ENCODE measurements at places on chromosomes 6 and 20.
A peak's percentile ranks its signal among the peaks of the same experiment; 100 is the strongest.

DNA sequence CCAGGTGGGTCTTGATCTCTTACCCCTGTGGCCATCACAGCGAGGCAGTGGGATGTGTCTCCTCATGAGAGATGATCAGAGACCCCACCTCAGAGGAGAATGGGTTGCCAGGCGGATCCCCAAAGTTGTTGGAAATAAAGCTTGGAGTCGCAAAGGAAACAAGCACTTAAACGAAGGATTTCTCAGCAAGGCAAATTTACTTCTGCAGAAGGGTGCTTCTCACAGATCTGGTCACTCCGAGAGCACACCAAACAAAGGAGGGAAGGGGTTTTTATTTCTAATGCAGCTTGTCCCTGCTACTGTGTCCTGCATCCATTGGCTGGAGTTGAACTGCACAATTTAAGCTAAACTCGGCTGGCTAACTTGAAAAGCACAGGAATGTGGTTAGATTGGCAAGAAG, 466.6 kb upstream of the EYS start:
- no peak for DNase-seq

DNA sequence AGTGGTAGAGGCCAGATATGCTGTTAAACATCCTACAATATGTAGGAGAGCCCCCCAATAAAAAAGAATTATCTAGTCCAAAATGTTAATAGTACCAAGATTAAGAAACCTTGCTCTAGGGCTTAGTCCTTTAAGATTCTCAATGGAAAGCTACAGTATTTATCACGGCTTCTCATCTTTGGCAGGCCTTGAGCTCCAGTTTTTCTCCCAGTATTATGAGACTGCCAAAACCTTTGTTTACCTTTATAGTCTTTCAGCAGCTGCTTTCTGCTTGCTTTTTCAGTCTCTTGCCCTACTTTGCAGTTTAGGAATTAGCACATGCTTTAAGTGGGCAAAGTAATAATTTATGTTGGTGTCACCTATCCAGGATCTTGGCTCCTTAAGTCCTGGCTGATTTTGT, 59.7 kb downstream of the NHLRC1 start:
- no peak for DNase-seq

DNA sequence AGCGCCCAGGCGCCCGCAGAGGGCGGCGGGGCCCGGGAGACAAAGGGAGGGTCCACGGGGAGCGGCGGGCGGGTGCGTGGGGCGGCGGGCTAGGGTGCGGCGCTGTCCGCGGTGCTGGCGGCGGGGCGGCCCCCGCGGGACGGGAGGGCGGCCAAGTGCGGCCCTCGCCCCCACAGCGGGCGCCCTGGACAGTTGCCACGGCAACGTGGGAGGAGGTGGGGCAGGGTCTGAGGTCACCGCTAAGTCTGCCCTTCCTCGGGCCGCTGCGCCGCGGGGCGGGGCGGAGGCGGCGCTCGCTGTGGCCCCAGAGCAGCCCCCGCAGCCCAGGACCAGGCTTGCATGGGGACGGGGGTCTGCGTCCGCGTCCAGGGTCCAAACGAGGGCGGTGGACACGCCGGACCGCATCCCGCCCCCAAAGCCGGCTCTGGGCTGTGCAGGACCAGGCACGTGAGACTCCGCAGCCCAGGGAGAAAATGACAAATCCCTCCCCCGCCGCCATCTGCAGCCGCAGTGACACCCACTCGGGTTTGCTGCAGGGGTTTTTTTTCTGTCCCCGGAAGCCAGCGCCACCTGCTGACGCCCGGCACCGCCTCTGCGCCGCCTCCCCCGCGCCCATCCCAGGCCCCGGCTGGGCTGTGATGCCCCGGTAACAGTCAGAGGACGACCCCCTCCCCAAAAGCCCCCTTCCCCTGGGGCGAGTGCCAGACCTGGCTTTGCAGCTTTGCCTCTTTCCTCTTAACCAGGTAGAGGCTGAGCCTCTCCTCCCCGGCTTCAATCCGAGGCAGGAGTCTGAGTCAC, 36.8 kb downstream of the YTHDF1 start:
- DNase-seq = peak; percentile 56

GRCh38 chr6:166387642-166388289, 5.0 kb upstream of the MPC1 start:
- DNase-seq = no peak

DNA sequence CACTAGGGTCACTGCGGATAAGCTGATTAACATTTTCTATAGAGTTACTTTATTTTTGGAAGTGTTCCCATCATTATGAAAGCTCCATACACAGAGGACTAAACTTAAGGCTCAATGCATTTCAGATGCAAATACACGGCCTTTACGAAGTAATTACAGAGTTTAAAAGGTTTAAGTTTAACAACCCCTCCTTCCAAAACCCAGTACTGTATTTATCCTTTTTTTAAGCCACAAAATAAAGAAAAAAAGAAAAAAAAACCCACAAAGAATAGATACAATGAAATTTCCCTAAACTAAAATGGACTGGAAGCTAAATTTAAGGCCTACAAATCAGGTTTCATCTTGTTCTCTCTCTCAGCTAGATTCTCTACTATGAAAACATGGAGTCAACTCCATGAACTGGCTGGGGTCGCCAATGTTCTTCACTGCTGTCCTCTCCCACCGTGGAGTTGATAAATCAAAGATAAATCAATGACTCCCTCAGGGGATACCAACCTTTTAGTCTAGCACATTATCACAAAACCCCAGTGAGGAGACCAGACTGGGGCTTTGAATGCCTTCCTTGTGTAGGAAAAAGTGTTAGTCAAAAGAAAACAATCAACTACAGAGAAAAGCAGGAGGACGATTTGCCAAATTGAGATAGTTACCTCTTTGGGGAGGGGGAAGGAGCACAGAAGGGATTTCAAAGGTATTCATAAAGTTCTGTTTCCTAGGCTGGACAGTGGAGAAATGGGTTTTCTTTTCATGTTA, 52.5 kb downstream of the TNFRSF21 start:
- DNase-seq = no peak

DNA sequence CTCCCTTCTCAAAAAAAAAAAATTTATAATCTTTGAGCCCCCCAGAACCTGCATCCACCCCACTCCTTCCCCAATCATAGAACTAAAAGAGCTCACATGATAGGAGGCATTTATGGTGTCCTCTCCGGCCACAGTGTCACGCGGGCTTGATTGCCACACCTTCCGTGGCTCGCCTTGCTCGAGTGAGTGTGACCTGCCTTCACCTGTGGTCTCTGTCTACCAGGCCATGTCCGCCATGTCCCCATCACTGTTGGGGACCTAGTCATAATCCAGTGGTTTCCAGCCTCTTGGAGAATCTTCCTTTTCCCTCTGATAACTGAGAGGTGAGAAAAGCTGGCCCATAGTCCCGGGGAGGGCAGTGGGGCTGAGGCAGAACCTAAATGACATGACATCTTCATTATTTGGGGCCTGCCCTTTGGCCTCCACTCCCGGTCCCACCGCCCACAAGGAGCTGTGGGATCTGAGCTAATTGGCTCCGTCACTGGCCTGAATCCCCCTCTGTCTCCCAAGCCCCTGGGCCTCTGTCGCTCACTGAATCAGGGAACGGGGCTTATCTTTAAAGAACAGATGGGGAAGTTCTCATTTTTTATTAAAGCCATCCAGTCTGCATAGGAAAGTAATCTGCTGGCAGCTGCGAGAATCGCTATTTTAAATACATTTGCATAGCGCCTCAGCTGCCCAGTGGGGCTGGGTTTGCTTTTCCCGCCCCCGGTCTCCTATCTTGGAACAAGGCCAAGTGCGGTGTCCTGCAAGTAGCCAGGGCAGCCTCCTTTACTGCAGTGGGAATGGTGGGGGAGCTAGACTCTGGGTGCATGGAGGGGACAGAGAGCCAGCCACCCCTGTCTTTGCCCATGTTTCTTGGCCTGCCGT, 197.6 kb upstream of the PMEPA1 start:
- DNase-seq = no peak
